ENCODE measurements at places on chromosomes 4 and X.

DNA sequence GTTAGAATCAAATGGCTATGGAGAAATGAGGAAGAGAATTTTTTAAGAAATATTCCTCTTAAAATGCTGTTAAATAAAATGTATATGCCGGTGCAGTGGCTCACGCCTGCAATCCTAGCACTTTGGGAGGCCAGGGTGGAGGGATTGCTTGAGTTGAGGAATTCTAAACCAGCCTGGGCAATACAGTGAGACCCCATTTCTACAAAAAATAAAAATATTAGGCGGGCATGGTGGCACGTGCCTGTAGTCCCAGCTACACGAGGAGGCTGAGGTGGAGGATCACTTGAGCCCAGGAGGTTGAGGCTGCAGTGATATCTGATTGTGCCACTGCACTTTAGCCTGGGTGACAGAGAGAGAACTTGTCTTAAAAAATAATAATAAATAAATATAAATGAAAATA lies 7.9 kb upstream of the FUNDC1 start:
- no peak for DNase-seq

DNA sequence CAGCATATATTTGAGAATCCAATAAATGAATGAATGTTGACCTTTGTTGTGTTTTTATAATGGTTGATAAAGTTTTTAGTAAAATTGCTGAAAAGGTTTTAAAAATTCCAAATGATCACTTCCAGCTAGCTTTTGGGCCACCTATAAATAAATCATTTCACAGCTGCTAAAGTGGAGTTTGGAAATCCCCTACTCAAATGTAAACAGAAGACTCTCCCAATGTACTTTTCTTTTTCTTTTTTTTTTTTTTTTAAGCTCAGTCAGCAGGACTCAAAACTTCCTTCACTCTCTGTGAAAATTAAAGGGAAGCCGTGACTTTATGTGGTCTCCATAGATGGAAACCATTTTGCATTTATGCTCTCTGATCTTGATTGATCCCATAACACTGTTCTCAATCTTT lies 45.2 kb downstream of the CXCL13 start:
- no peak for DNase-seq

DNA sequence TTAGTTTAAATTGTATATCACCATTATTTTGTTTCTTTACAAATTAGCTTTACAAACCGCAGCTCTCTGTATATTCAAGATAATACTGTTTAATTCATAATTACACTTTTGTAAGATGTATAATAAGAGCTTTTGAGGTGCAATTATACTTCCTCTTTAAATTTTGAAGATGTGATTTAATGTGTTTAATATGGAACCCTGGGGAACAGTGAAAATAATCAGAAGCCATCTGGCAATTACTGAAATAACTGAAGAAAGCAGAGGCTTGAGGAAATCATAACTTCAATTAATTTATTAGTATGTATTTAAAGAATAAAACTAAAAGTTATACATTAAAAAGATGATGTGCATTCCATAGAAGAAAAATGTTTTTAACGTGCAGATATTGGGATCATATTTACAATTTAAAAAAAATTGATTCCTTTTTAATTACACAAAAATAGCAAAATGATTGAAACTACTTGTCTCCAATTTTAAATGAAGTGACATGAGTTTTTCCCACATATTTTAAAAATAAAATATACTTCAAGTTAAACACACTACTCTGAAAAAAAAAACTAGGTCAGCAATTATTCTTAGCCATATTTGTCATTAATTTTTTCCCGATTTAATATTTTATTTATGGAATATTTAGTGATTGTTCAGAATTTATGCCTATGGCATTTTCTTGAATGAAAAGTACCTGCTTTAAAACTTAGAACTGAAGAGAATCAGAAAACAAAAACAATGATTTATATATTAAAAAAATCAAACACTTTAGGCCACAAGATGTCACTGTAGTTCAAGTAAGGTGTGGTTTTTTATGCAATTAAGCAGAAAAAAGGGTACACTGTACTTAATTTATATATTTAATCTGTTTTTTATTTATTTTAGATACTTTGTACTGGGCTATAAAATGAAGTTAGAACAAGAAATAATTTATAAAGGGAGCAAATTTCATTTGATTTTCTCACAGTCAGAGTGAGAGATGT lies 942.7 kb upstream of the NDST4 start:
- no peak for DNase-seq

DNA sequence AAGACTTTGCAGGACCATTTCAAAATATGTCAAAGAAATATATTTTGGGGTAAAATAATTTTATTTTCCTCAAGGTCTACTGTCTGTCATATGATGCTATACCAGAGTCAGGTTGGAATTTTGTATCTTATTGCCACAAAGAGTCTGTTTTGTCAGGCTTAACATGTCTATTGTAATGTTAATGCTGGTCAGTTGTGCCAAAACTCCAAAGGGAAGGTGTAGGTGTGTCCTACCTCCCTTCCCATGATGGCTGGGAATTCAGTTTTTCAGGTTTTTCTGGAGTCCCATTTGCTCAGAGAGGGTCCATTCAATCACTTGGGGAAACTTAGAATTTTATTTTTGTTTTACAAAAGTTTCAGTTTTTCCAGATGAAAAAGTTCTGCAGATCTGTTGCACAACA lies 33.3 kb upstream of the SLC25A4 start:
- no peak for DNase-seq

- no peak for DNase-seq
These were observed 165.7 kb upstream of the CASK start for GRCh38 chrX:42089031-42089430.

DNA sequence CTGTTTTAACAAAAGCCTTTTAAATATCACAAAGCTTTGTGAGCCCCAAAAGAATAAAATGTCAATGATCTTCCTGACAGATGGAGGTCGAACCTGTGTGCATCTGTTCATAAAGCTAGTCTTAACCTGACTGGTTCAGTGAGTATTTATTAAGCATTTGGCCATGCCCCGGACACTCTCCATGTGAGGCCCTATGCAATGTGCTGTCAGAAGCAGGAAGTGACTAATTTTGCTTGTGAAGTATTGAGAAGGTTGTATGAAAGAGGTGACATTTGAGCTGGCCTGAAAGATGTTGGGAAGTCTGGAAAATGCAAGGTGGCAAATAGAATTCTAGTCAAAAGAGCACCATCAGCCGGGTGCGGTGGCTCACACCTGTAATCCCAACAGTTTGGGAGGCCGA lies 171.4 kb downstream of the MSL3 start:
- no peak for DNase-seq

DNA sequence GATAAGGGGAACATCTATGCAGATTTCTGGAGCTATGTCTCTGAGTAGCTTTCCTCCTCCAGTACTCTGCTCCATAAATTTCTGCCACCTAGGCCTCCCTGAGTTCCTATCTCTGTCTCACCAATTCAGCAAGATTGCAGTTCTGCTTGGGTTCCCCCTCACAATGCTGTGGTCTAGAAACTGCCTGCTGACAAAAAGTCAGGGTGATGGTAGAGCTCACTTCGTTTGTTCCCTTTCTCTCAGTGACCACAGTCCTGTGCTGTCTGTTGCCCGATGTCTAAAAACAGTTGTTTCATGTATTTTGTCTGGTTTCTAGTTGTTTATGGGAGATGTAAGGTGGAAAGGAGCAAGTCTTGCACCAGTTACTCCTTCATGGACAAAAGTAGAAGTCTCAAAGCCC lies 41.1 kb downstream of the AMMECR1 start:
- no peak for DNase-seq

DNA sequence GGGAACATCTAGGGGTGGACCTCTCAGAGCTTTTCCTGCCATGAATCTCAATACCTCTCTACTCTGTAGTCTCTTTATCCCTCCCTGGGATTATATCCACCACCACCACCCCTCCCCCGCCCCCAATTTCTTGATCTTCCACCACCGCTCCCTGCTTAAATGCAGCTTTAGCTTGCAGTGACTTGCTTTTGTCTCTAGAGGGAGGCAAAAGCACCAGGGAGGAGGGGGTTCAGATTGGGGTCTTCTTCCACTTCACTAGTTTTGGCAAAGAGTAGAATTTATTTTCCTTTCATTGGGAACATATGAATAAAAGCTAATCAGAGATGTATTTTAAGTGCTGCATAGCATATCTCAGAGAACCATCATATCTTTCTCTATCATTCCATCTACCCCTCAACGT lies 5.5 kb downstream of the ARHGAP36 start:
- no peak for DNase-seq

DNA sequence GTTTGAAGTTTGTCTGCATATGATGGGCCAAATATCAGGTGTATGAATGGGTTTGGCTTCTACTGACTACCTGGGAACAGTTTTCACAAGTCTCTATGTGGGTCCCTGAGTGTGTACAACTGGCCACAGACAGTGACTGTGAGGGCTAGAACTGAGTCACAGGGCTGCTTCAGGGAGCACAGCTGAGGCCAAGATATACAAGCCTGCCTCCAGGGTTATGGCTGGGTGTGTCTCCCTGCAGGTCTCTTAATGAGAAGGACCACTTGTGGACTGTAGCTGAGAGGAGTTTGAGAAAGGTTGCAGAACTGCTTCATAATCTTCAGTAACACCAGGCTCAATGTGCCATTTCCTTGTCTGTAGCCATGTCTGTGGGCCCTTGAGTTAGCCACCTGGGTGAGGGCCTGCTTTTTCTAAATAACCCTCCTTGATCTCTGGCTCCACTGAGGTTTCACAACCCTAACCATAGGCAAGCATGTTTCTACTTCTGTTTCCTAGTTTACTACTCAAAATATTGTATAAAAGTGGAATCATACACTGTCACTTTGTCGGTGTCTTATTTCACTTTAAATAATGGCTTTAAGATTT lies 81.3 kb downstream of the ZNF732 start:
- DNase-seq, result no peak

GRCh38 chrX:12412561-12412960 lies 274.3 kb downstream of the FRMPD4 start:
- DNase-seq, result no peak

- DNase-seq, result no peak
These were observed 17.1 kb downstream of the RCHY1 start for GRCh38 chr4:75497133-75497532.

DNA sequence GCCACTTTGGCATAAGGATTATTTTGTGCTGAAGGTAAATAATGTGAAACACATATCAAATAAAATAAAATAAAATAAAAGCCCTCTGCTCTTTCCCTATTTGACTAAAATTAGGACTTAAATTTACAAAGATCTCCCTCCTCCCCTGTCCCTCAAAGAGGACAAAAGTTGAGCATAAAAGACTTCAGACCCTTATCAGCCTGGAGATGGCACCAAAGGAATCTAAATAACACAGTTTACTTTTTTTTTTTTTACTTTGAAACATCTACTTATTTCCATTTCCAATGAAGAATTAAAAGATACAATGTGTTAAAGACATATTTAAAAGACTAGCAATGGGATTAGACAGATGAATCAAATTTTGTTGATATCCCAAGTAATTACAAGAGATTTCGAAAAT lies 89.7 kb downstream of the EPHA5 start:
- no peak for DNase-seq

DNA sequence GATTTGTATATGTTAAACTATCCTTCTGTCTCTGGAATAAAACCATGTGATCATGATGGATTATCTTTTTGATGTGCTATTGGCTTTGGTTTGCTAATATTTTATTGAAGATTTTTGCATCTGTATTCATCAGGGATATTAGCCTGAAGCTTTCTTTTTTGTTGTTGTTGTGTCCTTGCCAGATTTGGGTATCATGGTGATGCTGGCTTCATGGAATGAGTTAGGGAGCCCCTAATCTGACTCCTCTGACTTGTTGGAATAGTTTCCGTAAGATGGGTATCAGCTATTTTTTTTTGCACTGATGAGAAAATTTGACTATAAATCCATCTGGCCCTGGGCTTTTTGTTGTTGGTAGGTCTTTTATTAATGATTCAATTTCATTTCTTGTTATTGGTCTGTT lies 45.7 kb downstream of the ATP10D start:
- no peak for DNase-seq

DNA sequence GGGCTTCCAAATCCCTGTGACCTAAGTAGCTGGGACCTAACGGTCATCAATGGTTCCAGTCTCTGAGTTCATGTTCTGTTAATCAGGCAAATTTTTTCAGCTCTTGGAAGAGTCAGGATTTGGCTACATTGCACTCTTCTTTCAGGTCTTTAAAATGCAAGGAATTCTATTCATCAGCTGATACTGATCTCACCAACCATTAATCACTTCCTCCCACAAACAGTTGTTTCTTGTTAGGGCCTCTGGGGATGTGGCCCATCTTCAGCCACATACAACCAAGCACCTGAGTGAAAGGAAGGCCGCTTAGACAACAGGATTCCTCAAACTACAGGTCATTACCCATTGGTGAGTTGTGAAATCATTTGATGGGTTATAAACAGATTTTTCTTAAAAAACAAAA lies 71.7 kb downstream of the FANCB start:
- DNase-seq, result no peak

GRCh38 chrX:22135171-22135711 lies 103.1 kb downstream of the PHEX start:
- DNase-seq, result no peak

GRCh38 chr4:104971462-104971861 lies 175.2 kb upstream of the TET2 start:
- peak; percentile 67 for DNase-seq

- no peak for DNase-seq
These were observed 40.2 kb upstream of the CRMP1 start for GRCh38 chr4:5933116-5933515.

- DNase-seq, result no peak
These were observed 200.6 kb upstream of the KLF3 start for GRCh38 chr4:38463268-38463958.

DNA sequence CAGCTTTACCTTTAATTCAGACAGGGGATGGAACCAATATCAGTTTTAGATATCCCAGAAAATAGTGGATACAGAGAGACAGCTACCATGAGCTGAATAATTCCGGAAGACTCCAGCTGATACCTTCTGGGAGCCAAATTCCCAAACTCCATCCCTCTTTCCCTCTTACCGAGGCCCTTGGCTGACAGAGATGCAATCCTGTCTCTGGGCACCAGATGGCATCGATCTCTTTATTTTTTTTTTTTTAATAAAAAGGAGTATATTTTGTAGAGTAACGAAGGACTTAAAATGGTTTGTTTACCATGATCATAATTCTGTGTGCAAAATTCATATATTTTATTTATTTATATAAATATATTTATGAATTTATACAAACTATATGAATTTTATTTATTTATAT lies 31.0 kb downstream of the RAB40A start:
- DNase-seq, result no peak

DNA sequence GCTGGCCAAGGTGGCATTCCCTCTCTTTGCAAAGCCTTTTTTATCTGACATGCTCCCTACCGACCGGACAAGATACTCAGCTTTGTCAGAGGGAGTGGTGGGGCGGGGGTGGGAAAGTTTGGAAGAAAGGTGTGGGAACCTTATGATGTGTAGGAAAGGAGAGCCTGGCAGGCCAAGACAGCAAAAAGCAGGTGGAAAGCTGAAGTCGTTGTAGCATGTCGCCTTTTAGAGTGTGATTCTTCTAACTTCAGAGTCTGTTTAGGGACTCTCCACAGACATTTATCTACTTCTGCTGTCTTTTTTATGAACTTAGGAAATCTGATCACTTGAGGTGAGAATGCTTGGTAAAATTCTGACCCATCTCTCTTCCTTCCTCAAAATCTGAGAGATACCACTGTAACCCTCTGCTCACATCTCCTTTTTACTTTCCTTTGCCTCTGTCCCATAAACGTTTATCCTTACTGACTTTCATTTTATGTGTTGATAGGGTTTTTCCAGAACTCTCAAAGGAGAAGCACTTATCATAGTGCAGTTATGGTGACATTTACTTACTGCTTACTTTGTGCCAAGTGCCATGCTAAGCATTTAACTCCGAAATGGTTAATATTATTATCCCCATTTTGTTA lies 8.2 kb upstream of the RUFY3 start:
- DNase-seq, result no peak

- peak; percentile 37 for DNase-seq
These were observed 23.2 kb upstream of the HOPX start for GRCh38 chr4:56704089-56704871.

- DNase-seq, result no peak
These were observed 158.8 kb downstream of the RBMX2 start for GRCh38 chrX:130560544-130560943.
